ENCODE measurements at places on chromosomes 7 and 10.

DNA sequence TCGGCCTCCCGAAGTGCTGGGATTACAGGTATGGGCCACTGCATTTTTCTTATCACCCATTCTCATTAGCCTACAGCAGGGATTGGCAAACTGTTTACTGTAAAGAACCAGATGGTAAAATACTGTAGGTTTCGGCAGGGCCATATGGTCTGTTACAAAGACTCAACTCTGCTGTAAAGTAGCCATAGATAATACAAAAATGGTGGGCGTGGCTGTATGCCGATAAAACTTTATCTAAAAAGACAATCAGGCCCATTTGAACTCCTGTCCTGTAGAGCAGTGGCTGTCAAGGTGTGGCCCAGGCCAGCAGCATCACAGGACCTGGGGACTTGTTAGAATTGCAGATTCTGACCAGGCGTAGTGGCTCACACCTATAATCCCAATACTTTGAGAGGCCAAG lies 134.3 kb downstream of the CUX1 start:
- no peaks in the 10 kb centered on the region for H3K36me3 ChIP-seq
- no peaks in the 10 kb centered on the region for H3K27me3 ChIP-seq
- H3K4me3 ChIP-seq, result no peak overlapping the region

- H3K27me3 ChIP-seq, result no peaks in the 10 kb centered on the region
- H3K4me1 ChIP-seq, result no peaks in the 10 kb centered on the region
- no peaks in the 10 kb centered on the region for H3K36me3 ChIP-seq
- DNase-seq, result no peak
These were observed 57.2 kb upstream of the ELN start for GRCh38 chr7:73970801-73971229.

GRCh38 chr7:12111422-12112405 lies 99.4 kb upstream of the TMEM106B start:
- H3K4me1 ChIP-seq, result peaks cover 6% of the 10 kb centered on the region
- H3K4me3 ChIP-seq, result no peak overlapping the region
- peaks cover 39% of the 10 kb centered on the region for H3K27me3 ChIP-seq
- no peaks in the 10 kb centered on the region for H3K36me3 ChIP-seq
- H3K27ac ChIP-seq, result no peak overlapping the region

GRCh38 chr7:128755819-128756476 lies 16.8 kb downstream of the CALU start:
- no peaks in the 10 kb centered on the region for H3K27me3 ChIP-seq
- H3K27ac ChIP-seq, result no peak overlapping the region
- peaks cover 22% of the 10 kb centered on the region for H3K4me1 ChIP-seq
- peaks cover 98% of the 10 kb centered on the region for H3K36me3 ChIP-seq
- no peak for DNase-seq
- H3K4me3 ChIP-seq, result no peak overlapping the region

GRCh38 chr10:49089557-49090188 lies 25.6 kb downstream of the VSTM4 start:
- peaks cover 47% of the 10 kb centered on the region for H3K4me1 ChIP-seq
- no peaks in the 10 kb centered on the region for H3K27me3 ChIP-seq
- peaks cover 6% of the 10 kb centered on the region for H3K36me3 ChIP-seq
- peak overlapping the region; percentile 65 for H3K27ac ChIP-seq

DNA sequence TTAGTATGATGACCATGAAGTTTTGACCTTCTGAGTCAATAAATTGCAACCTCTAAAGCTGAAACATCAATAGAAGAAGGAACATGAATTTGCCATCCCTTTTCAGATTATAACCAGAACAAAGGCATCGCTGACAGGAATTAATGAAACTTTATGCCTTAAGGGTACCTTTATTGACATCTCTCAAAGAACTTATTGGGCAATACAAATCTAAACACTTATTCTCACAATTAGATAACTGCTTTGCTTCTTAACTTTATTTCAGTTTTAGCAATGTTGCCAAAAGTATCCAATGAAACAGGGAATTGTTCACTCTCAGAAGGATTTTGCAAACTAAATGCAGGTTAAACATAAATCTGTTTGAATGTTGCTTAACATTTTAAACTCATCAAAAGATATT lies 116.0 kb downstream of the ELAPOR2 start:
- no peaks in the 10 kb centered on the region for H3K36me3 ChIP-seq
- no peaks in the 10 kb centered on the region for H3K4me1 ChIP-seq
- H3K27me3 ChIP-seq, result no peaks in the 10 kb centered on the region
- DNase-seq, result no peak
- H3K4me3 ChIP-seq, result no peak overlapping the region

GRCh38 chr10:59143544-59143943 lies 32.9 kb upstream of the PHYHIPL start:
- peaks cover under 1% of the 10 kb centered on the region for H3K4me1 ChIP-seq
- no peak for DNase-seq
- H3K27ac ChIP-seq, result no peak overlapping the region
- no peaks in the 10 kb centered on the region for H3K27me3 ChIP-seq
- H3K4me3 ChIP-seq, result no peak overlapping the region
- H3K36me3 ChIP-seq, result no peaks in the 10 kb centered on the region

GRCh38 chr10:44242826-44243225 lies 142.1 kb downstream of the CXCL12 start:
- H3K27ac ChIP-seq, result no peak overlapping the region
- peaks cover 14% of the 10 kb centered on the region for H3K4me1 ChIP-seq
- H3K27me3 ChIP-seq, result no peaks in the 10 kb centered on the region

- H3K4me3 ChIP-seq, result no peak overlapping the region
- H3K4me1 ChIP-seq, result no peaks in the 10 kb centered on the region
- DNase-seq, result no peak
- no peaks in the 10 kb centered on the region for H3K27me3 ChIP-seq
These were observed 296.2 kb upstream of the MGMT start for GRCh38 chr10:129170812-129171211.

GRCh38 chr10:95675403-95676116 lies 18.2 kb downstream of the TCTN3 start:
- peaks cover 84% of the 10 kb centered on the region for H3K36me3 ChIP-seq
- no peak overlapping the region for H3K4me3 ChIP-seq
- H3K4me1 ChIP-seq, result no peaks in the 10 kb centered on the region
- DNase-seq, result no peak

GRCh38 chr7:151122276-151122675 lies 36.0 kb downstream of the AGAP3 start:
- H3K27ac ChIP-seq, result no peak overlapping the region
- H3K27me3 ChIP-seq, result no peaks in the 10 kb centered on the region
- peaks cover 78% of the 10 kb centered on the region for H3K36me3 ChIP-seq
- H3K4me3 ChIP-seq, result no peak overlapping the region

GRCh38 chr10:114932225-114932624 lies 5.8 kb upstream of the TRUB1 start:
- no peak overlapping the region for H3K4me3 ChIP-seq
- H3K4me1 ChIP-seq, result no peaks in the 10 kb centered on the region
- no peaks in the 10 kb centered on the region for H3K27me3 ChIP-seq
- DNase-seq, result no peak

All from heart right ventricle (tissue), 16 donors.